ENCODE measurements at places on chromosomes 12 and 14.

DNA sequence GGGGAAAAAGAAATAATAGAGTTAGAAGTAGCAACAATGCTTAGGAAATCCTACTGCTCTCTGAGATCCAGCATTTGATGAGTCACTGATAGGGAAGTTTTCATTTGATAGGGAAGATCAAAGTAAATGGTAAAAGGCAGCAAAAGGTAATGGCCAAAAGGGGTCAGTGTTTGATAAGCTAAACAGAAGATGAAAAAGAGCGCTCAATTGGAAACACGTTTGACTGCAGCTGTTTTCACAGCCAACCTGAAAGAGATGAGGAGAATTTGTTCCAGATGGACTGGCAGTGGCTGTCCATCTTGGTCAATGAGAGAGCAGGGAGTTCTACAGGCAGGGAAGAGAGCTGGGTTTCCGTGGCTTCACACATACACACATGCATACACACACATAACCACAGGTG is 264.2 kb downstream of the TMEM132C start:
- DNase-seq: no peak

DNA sequence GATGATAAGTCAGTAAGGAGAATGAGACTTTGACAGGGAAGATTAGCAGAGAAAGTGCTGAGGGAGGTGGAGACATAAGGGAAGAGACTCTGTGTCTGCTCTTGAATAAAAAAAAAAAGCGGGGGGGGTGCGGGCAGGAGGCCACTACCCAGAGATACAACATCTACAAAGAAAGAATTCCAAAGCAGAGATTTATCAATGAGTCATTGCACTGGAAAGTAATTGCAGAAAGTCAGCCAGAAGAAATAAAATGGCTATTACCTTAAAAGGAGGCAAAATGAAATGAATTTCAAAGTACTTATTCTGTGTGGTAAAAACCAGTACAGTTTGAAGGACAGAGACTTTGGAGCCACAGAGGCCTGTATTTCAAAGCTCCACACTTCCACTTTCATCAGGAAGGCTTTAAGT is 267.1 kb upstream of the PRKD1 start:
- DNase-seq: no peak

DNA sequence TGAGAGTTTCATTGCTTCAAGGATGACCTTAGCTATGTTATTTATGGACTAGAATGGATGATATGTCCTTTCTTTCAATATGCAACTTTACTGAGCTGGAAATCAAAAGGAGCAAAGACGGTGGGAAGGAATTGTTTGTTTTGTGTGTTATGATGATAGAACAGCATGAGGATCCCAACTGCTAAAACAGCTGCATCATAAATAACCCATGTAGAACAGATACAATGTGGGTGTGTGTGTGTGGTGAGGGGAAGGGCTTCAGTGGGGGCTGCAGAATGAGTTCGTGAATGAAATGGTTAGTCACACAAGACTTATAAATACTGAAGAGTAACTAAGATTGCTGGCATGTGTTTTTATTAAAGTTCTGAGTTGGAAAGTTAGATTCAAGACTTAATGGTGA is 80.1 kb downstream of the DACT1 start:
- no peak for DNase-seq

DNA sequence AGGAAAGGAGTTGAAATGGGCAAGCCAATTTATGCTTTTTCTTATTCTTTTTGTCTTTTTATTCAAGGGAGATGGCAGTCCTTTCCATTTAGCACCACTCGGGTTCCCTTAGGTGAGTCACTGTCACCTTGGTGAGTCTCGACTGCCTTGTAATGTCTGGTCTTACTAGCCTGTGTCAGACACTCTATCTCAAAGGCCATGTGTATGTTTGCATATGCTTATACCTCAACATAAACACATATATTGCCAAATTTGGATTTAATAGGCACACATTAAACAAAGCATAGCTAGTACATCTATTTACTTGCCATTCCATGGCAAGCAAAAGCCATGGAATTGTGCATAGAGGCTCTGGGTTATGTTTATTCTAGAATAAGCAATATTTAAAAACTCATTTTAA is 624.9 kb upstream of the FOXG1 start:
- DNase-seq: no peak

DNA sequence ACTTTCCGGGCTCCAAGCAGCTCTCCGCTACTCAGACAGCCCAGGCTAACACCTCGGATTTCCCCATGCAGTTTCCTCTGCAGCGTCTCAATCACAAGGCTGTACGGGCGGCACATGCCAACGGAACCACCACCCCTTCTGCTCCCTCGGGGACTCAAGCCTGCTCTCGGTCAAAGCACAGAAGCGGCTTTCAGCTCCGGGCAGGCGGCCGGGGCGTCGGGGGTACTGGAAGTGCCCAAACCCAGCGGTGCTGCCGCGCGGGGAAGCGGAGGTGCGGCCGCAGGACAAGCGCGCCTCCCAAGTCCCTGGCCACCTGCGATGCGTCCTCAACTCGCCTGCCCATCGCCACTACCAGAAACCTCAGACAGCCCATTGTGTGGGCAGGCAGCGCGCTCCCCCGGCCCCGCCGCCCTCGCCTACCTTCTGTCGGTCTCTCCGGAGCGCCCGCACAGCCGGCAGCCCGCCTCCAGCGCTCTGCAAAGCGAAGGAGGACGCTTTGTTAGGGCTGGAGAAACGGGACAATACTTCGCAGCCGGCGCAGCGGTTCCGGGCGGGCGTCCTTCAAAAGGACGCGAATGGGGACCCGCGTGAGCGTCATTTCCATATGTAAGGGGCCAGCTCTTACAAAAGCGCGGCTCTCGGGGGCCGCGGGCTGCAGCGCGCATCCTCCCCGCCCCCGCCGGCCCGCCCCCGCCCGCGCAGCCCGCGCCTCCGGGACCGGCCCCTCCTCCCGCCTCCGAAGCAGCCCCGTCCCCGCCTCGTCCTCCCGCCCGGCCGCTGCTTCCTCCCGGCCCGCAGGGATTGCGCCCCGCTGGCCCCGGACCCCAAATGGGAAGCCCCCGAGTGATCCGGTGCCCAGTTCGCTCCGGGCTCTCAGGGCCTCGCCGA is 674 bp downstream of the NIN start:
- DNase-seq: peak; percentile 76

GRCh38 chr12:114506651-114507050 is 100.7 kb upstream of the TBX5 start:
- no peak for DNase-seq

- no peak for DNase-seq
These were observed 230.2 kb downstream of the VRK1 start for GRCh38 chr14:97027256-97027999.

Data from aorta (tissue), 5 donors.